ENCODE measurements at places on chromosomes 1 and 21.

DNA sequence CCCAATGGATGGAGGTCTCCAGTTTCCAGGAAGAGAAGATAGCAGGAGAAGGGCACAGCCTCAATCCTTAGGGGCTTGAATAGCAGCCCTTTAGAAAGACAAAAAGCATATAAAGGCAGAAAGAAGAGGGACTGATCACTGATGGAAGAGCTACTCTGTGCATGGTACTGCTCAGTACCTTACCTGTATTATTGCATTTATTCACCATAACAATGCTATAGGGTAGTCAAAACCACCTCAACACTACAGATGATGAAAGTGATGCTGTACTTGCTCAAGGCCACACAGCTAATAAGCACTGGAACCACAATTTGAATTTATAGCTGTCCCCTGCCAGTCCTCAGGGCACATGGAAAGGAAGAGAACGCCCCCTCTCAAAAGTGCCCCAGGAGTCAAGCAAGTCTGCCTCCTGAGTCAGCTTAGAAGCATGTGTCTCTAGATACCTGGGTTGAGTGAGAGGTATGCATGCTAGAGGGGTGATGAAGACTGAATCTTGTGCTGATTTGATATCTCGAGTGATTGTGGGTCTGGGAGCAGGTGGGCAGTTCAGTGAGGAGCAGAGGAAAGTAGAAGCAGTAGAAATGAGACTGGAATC, 13.6 kb downstream of the DDAH1 start:
- no peaks in the 10 kb centered on the region for H3K36me3 ChIP-seq
- no peak for DNase-seq
- H3K4me1 ChIP-seq, result no peaks in the 10 kb centered on the region
- H3K4me3 ChIP-seq, result no peak overlapping the region
- no peaks in the 10 kb centered on the region for H3K27me3 ChIP-seq
- no peak overlapping the region for H3K27ac ChIP-seq

- DNase-seq, result no peak
- peaks cover 8% of the 10 kb centered on the region for H3K4me1 ChIP-seq
- no peaks in the 10 kb centered on the region for H3K36me3 ChIP-seq
- no peak within 1 kb of the TSS for H3K27ac ChIP-seq
These were observed at the start of gene NTNG1 for GRCh38 chr1:107140703-107141490. TSS of gene NTNG1 (plus strand) at chr1:107141039.

GRCh38 chr1:10540277-10541005, 65.7 kb downstream of the PEX14 start:
- H3K27ac ChIP-seq, result no peak overlapping the region
- no peak overlapping the region for H3K4me3 ChIP-seq
- H3K36me3 ChIP-seq, result peaks cover 5% of the 10 kb centered on the region
- H3K4me1 ChIP-seq, result peaks cover 18% of the 10 kb centered on the region
- no peaks in the 10 kb centered on the region for H3K27me3 ChIP-seq

- no peak for DNase-seq
- no peaks in the 10 kb centered on the region for H3K4me1 ChIP-seq
- H3K4me3 ChIP-seq, result no peak overlapping the region
- H3K27ac ChIP-seq, result no peak overlapping the region
These were observed 36.8 kb upstream of the PTPRF start for GRCh38 chr1:43493661-43494450.

- no peaks in the 10 kb centered on the region for H3K4me1 ChIP-seq
- no peaks in the 10 kb centered on the region for H3K36me3 ChIP-seq
- no peaks in the 10 kb centered on the region for H3K27me3 ChIP-seq
These were observed 1180.3 kb upstream of the B3GALT2 start for GRCh38 chr1:194366705-194367104.
